ENCODE measurements at places on chromosomes 2 and 18.

GRCh38 chr2:42513252-42513918, 19.6 kb upstream of the KCNG3 start:
- DNase-seq: peak; percentile 57

GRCh38 chr2:37307500-37307899, 17.1 kb downstream of the PRKD3 start:
- no peak for DNase-seq

- no peak for DNase-seq
These were observed 7.9 kb downstream of the STK11IP start for GRCh38 chr2:219605607-219605954.

- DNase-seq: no peak
These were observed 36.9 kb downstream of the NAPG start for GRCh38 chr18:10562773-10563160.

DNA sequence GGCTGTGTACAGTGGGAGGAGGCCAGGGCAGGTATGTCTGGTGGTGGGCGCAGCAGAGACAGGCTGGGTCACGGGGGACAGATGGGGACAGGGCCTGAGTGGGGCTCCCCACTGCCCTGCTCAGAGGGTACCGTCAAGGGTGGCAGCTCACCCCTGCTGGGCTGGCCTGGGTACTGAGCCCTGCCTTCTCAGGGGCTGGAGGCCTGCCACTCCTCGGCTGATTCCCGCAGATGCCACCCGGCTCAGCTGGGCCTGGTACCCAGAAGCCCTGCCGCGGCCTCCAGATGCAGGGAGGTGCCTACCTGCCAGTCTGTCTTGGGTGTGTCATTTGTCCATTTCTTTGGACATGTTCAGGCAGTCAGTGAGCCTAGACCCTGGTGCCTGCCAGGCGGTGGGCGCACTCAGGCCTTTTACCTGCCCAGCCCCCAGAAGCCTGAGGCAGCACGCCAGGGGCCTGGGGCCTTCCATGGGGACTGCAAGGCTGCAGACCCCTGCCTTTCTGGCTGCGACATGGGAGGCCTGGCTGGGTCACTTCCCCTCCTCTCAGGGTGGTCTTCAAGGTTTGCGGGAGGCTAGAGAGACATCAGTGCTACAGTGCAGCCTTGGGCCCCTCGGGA, 3.3 kb downstream of the SNORC start:
- no peak for DNase-seq

DNA sequence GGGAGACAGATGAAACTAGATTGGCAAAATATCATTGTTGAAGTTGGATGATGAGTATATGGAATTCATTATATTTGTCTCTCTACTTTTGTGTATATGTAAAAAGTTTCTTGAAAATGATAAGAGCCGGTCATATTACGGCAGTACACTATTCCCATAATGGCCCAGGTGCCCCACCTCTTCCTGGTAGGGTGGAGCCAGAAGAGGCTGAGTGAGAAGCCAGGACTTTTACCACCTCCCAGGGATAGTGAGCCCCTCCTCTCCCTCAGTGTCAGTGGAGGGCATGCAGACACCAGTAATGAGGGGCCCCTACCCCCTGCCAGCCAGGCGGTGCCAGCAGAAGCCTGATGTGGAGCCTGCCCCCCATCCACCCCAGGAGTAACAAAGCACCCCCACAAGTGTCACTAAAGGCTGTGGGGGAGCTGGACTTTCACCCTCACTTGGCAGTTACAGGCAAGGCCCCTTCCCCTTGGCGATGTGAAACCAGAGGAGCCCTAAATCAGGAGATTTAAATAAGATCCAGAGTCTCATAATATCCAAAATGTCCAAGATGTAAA, 198.9 kb upstream of the RBBP8 start:
- no peak for DNase-seq

- no peak for DNase-seq
These were observed 166.7 kb upstream of the DTNA start for GRCh38 chr18:34543356-34543755.

DNA sequence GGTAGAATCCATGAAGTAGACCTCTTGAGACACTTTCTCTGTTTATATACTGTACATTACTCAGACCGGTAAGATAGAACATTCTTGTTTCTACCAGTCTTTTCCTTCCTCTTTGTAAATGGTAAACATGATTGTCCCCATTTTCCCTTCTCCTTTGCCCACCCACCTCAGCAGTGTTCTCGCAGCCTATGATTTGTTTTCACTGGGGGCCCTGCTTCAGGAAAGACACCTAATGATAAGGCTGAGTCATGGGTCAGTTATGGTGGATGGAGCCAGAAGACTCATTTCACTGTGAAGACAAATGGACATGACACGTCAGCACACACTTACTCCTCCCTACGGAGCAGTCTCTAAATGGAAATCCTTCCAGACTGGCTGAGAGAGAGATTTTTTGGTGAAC, 23.7 kb downstream of the CENPO start:
- DNase-seq: no peak

DNA sequence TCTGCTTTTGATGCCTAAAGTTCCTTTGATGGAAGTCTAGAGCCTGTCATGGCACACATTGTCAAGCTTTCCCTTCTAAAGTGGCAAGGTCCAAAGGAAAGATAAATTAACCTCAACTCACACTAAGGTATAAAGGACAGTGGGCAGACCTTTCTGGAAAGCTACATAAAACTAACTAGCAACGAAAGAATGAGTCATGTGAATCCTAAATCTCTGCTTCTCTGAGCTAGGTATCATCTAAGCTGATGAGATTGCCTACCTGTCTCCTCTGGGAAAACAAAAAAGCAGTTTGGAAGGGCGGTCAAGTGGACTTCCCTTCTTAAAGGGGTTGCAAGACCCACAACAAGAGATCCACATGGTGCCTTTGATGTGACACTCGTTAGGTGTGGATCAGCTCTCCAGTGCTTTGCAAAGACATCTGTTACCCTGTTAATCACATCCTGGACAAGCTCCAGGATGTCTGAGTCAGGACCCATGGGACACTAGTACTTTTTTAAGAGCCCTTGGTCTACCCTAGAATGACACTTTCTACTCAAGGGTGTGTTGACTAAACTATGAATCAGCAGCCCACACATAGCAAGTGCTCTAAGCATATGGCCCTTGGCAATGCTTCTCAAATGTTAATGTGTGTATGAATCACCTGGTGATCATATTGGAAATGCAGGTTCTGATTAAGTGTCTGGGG, 173.5 kb downstream of the ALK start:
- DNase-seq: peak; percentile 99

GRCh38 chr2:217839073-217839749, 163.6 kb downstream of the TNS1 start:
- DNase-seq: no peak

GRCh38 chr2:74020702-74021406, 36.1 kb downstream of the TET3 start:
- DNase-seq: no peak

DNA sequence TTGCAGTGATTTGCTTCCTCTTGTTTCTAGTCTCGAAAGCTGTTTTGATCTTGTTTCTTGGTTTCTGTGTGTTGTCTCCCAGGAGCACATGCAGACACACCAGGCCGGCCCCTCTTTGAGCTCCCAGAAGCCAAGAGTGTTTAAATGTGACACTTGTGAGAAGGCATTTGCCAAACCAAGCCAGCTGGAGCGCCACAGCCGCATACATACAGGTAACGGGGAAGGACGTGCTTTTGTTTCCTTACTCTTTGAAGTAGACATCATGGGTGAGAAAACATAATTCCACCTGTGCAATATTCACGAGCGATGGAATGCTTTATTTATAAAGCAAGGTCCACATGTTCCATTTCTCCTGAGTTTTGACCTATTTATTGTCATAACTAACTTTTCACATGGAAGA, 137.2 kb downstream of the ZNF236 start:
- DNase-seq: no peak

GRCh38 chr18:56593906-56594305, 44.5 kb downstream of the TXNL1 start:
- DNase-seq: no peak

DNA sequence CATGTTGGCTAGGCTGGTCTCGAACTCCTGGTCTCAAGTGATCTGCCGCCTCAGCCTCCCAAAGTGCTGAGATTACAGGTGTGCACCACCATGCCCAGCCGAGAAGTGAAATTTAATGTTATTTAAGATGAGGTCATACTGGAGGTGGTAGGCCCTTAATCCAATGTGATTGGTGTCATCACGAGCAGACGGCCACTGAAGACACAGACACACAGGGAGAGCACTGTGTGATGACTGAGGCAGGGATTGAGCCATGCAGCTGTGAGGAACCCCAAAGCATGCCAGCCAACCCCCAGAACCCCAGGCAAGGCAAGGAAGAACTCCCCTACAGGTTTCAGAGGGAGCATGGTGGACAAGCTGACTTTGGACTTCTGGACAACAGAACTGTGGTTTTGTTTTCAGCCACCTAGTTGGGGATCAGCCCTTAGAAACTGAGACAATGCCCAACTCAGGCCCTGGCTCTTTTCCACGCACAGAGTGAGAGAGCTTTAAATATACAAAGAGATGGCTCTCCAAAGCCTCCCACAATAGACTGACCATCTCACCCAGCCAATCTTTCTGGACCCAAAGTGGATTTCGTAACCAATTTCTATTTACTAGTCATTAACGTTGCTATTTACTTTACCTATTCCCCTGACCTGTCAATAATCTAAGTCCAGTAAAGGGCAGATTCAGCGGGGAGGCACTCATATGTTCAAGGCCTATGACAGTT, 34.2 kb downstream of the TBC1D8 start:
- DNase-seq: no peak

DNA sequence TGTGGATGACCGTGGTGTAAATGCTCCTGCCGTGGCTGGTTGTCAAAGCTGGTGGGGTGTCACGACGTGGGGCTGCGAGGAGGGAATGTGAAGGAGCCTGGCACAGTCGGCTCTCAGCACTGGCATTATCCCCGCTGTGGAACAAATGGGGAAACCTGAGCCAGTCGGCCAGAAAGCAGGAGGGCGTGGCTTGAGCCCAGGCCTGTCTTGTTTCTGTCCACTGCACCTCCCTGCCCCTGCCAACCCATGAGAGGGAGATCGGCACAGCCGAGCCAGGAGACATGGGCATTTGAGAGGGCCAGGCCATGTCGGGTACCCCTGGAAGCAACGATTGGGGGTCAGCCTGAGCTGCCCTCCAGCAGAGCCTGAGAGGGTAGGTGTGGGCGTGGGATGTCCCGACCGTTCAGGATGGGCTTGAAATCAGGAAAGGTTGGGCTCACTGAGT, 44.5 kb downstream of the PDIA6 start:
- DNase-seq: no peak

DNA sequence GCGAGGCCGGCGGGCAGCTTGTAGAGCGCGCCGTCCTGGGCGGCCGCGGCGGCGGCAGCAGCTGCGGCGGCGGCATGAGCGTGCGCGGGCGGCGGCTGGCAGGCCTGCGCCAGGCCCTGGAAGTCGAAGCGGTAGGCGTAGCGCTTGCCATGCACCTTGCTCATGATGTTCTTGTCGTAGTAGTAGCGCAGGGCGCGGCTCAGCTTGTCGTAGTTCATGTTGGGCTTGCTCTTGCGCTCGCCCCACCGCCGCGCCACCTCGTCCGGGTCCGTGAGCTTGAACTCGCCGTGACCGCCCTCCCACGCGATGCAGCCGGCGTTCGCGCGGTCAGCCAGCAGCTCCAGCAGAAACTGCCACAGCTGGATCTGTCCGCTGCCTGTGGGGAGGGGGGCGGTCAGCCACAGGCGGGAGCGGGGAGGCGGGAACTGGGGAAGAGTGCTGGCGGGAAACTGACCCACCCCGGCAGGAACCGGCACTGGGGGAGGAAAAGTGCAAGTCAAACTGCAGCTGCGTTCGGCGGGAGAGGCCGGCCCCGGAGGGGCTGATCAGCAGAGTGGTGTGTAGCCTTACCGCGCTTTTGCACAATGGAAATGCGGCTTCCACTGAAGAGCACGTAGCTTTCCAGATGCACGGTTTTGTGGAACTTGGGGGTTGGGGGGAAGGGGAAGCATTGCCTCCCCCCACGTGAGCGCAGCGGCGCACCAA, 3.0 kb downstream of the FEV start:
- DNase-seq: no peak

DNA sequence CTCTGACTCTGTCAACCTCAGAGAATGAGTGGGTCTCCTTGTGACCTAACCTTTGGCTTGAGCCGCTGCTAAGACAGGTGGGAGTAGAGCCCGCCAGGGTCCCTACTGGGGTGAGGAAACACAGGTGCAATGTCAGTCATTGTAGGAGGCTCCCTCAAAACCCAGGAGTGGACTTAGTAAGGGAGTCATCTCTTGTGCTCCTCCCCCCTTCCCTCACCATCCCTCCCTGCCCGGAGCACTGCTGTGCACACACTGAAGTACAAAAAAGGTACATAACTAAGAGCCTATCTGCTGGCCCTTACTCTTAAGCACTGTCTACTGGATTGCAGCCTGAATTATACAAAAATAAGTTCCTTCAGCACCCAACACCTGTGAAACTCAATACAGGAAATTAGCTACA, 77.2 kb downstream of the MYO3B start:
- no peak for DNase-seq

DNA sequence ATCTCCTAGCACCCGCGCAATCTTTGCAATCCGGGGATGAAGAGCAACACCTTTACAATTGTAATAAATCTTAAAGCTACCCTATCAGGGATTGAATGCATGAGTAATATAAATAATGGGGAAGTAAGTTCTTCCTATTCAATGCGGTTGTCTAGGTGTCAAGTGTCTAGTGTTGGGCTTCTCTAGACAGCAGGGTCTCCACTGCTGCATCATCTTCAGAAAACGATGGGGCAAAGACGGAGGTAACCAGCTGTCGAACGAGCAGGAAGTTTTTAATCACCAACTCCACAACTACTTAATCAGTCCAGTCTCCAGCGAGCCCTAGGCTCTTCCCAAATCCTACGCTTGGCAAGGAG, 573 bp downstream of the STAM2 start:
- DNase-seq: no peak

- DNase-seq: no peak
These were observed 36.2 kb downstream of the THADA start for GRCh38 chr2:43559391-43560230.

GRCh38 chr18:57981308-57982028, 62.6 kb upstream of the NEDD4L start:
- DNase-seq: no peak

- DNase-seq: no peak
These were observed 183.0 kb downstream of the AFF3 start for GRCh38 chr2:99959261-99960014.

GRCh38 chr2:119536211-119536610, 8.0 kb upstream of the CFAP221 start:
- DNase-seq: no peak

- DNase-seq: no peak
These were observed 126.5 kb downstream of the GALR1 start for GRCh38 chr18:77376043-77376732.

- peak; percentile 97 for DNase-seq
These were observed 3.7 kb upstream of the ATG16L1 start for GRCh38 chr2:233247744-233248143.
